Thoracic aorta (tissue), 2 donors: ENCODE measurements at places on chromosomes 7 and 10. TPM values are rescaled to one million over a fixed set of nuclear protein-coding genes. Genes with fewer than 3 reads are reported as not detected.

GOLGA7B gene
- total RNA-seq: not detected

FLNC gene
- total RNA-seq: 157 TPM

PIK3AP1 gene
- 20.2 TPM for total RNA-seq

AGAP9 gene
- 8.9 TPM for total RNA-seq

SFTPA1 gene
- not detected for total RNA-seq

ELFN1 gene
- 0.81 TPM for total RNA-seq

SERPINE1 gene
- total RNA-seq: 542 TPM

SPDYE16 gene
- 1.4 TPM for total RNA-seq

TRIM50 gene
- total RNA-seq: 1.5 TPM

PLAU gene
- total RNA-seq: 8.1 TPM

CALML3 gene
- total RNA-seq: not detected

TMEM236 gene
- 2.0 TPM for total RNA-seq

SEMA3C gene
- 184 TPM for total RNA-seq

LIMK1 gene
- 19.7 TPM for total RNA-seq
